ENCODE measurements at places on chromosomes 6 and 20.

GRCh38 chr6:31116661-31117385 lies 2.2 kb downstream of the PSORS1C1 start:
- DNase-seq, result no peak

DNA sequence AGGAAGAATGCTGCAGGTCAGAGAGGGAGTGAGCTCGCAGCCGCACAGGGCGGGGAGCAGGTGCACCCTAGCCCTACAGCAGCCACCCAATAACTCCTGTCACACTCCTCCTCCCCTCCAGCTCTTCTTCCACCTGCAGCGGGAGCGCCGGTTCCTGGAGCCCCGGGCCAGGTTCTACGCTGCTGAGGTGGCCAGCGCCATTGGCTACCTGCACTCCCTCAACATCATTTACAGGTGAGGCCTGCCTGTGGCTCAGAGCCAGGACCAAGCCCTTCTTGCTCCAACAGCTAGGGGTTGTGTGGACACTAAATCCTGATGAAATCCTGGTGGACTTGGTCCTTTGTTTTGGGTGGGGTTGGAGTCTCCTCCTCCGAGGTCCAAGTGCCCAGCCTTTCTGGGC lies 11.7 kb downstream of the SGK2 start:
- no peak for DNase-seq

GRCh38 chr6:129764761-129765407 lies 54.9 kb upstream of the ARHGAP18 start:
- no peak for DNase-seq

DNA sequence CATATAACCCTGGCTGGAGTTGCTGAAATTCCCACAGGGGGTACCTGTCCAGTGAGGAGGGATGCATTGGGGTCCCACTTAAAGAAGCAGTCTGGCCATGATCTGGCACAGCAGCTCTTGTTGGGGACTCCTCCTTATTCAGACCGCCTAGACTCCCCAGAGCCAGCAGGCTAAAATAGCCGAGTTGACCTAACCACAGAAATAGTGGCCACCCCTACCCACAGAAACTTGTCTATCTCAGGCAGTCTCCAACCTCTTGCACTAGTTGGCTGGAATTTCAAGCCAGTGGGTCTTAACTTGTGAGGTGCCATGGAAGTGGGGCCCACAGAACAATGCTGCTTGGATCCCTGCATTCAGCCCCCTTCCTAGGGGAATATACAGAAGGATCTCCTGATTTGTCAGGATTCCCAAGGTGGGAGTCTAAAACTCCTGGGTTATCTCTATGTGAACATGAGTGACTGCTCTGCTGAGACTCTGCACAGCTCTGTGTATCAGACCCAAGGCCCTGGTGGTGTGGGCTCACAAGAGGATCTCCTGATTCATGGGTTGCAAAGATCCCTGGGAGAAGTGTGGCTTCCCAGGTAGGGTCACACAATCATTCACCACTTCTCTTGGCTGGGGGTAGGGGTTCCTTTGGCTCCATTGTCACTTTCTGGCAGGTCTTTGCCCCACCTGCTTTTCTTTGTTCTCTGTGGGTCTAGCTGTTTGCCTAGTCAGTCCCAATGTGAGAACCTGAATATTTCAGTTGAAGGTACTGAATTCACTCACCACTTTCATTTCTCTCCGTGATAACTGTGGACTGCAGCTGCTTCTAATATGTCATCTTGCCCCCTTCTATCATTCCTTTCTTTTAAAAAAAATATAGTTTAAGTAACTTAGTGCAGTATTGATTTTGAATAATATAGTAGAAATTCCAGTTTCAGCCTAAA lies 65.5 kb upstream of the CLVS2 start:
- no peak for DNase-seq
